ENCODE measurements at places on chromosomes 2 and 18. TPM values are rescaled to one million over a fixed set of nuclear protein-coding genes. Genes with fewer than 3 reads are reported as not detected.

The GKN1 gene
- not detected for total RNA-seq

The BBS5 gene
- 3.3 TPM for total RNA-seq

The DSG3 gene
- not detected for total RNA-seq

The ABCG5 gene
- total RNA-seq, result not detected

The MROH2A gene
- total RNA-seq, result not detected

The AMER3 gene
- total RNA-seq, result 0.32 TPM

The SP5 gene
- 0.41 TPM for total RNA-seq

The YIPF4 gene
- total RNA-seq, result 15.7 TPM

The TBR1 gene
- total RNA-seq, result not detected

- DNase-seq, result no peak
Measured at GRCh38 chr18:7727361-7728076, 160.4 kb downstream of the PTPRM start.

DNA sequence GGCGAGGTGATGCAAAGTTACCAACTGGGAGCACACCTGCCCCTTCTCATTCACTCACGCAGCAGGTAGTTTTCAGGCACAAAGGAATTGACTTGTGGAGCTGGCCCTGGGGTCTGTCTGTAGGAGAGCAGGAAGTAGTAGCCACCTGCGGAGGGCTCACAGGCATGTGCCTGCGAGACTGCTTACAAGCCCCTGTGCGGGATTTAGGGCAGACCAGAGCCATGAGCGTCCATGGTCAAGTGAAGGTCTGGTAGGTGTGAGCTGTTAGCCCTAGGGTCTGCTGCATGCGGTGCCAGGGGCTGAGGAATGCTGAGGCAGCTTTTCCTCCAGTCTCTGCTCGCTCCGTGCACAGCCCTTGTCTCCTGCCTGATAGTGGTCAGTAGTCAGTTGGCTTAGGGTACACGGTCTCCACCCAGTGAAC, 18.9 kb downstream of the INPP4A start:
- no peak for DNase-seq

GRCh38 chr2:84838434-84839145, 42.3 kb downstream of the TRABD2A start:
- DNase-seq, result no peak

- DNase-seq, result no peak
Measured at GRCh38 chr2:178718283-178718682, 88.9 kb downstream of the TTN start.

- DNase-seq, result peak; percentile 41
Measured at GRCh38 chr2:7014174-7014640, 97.0 kb downstream of the RNF144A start.

GRCh38 chr18:65943268-65943667, 192.5 kb downstream of the CDH7 start:
- DNase-seq, result no peak

DNA sequence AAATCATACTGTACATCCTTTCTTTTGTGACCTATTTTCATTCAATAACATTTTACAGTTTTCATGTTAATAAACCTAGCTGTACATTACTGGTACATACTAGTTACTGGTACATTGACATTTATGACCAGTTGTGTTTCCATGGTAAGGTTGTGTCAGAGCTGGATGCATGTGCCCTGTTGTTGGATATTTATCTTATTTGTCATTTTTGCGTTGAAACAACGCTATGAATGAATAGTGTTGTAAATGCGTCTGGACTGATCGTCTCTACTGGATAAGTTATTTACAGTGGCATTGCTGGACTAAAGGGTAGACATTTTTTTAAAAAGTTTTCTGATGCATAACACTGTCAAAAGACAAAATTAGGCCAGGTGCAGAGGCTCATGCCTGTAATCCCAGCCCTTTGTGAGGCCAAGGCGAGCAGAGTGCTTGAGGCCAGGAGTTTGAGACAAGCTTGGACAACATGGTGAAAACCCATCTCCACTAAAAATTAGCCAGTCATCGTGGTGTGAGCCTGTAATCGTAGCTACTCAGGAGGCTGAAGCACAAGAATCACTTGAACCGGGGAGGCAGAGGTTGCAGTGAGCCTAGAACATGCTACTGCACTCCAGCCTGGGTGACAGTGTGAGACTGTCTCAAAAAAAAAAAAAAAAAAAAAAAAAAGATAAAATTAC, 40.2 kb downstream of the MCFD2 start:
- DNase-seq, result no peak

DNA sequence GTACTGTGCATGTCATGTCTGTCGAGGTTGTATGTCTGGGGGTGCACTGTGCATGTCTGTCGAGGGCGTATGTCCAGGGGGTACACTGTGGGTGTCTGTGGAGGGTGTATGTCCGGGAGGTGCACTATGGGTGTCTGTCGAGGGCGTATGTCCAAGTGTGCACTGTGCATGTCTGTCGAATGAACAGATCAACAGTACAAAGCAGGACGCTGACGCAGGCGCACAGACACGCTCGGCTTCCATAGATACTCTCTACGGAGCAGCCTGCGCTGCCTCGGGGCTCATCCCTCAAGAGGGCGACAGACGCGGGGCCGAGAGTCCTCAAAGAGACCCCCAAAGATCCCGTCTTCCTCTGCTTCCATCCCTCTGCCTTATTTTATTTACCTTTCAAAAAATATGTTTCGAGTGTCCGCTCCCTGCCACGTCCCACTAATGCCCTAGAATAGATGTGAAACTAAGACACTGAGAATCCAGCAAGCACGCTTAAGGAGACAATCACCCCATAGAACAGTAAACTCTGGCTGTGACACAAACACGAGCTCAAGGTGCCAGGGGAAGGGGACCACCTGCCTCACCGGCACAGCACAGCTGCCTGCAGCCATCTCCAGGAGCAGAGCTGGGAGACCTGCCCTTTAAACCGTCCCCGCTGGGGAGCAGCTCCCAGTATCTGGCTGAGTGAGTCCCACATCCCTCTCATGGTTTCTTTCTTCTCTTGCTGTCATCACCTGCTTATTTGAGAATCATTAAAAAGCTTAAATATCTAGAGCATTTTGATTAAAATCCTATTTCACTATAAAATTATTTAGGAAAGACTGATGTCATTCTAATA, 250.5 kb upstream of the MYT1L start:
- DNase-seq, result no peak

DNA sequence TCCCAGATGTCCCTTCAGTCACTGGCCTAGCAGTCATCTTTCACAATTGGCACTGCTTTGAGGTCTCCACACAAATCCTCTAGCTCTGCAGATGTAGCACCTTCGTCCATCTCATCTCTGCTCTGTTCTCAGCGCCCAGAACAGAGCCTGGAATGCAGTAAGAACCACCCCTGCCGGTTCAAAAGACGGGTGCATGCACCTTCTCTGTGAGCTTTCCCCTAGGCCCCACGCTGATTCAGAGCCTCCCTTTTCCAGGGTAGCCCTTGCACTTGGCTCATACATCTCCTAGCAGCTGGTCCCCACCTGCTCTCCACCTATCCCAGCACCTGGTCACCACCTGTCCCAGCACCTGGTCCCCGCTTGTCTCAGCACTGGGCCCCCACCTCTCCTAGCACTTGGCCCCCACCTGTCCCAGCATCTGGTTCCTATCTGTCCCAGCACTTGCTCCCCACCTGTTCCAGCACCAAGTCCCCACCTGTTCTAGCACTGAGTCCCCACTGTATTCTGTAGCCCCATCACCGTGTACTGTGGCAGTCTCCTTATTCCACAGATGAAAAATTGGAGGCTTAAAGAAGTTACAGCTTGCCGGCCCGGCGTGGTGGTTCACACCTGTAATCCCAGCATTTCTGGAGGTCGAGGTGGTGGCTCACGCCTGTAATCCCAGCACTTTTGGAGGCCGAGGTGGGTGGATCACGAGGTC, 4.7 kb upstream of the KCNF1 start:
- DNase-seq, result no peak

GRCh38 chr2:235595422-235596010, 101.7 kb downstream of the AGAP1 start:
- DNase-seq, result peak; percentile 76

- no peak for DNase-seq
Measured at GRCh38 chr2:127776122-127776780, 34.7 kb downstream of the WDR33 start.

DNA sequence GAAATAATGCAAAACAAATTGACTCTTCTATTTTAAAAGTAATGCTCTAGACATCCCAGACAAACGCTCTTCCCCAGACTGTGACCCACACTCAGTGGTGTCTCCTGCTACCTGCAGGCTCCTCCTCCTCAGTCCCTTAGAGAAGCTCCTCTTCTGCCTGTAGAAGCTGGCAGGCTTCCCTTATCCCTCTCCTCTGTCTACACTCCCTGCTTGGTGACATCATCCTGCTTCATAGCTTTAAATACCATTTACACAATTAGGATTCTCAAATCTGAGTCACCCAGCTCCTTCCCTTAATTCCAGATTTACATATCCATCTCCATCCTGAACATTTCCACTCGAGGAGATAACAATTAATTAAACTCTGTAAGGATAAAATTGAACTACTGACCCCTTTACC, 167.9 kb downstream of the FBXO15 start:
- no peak for DNase-seq

- no peak for DNase-seq
Measured at GRCh38 chr2:112137516-112138158, 548 bp upstream of the FBLN7 start.

DNA sequence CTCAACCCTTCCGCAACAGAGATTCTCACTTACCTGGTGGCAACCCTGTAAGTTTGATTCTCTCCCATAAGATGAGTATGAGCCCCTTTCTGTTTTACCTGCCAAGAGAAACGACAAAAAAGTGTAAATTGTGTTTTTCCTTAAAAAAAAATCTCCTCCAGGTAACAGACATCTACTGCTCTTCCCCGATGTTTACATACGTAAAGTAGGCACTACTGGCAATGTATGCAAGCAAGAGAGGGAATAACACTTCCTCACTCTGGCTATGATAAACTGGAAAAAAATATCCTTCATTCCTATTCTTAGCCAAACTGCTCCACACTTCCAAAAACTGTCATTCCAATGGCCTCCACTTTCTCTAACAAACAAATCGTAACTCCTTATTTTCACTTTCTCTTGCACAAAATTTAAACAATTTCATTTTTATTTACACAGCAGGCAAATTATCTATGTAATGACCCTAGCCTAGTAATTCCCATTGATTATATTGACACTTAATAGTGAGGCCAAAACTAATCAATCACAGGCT, 184.5 kb downstream of the TCF4 start:
- DNase-seq, result no peak

- peak; percentile 5 for DNase-seq
Measured at GRCh38 chr2:233816771-233817170, 37.6 kb downstream of the HJURP start.

DNA sequence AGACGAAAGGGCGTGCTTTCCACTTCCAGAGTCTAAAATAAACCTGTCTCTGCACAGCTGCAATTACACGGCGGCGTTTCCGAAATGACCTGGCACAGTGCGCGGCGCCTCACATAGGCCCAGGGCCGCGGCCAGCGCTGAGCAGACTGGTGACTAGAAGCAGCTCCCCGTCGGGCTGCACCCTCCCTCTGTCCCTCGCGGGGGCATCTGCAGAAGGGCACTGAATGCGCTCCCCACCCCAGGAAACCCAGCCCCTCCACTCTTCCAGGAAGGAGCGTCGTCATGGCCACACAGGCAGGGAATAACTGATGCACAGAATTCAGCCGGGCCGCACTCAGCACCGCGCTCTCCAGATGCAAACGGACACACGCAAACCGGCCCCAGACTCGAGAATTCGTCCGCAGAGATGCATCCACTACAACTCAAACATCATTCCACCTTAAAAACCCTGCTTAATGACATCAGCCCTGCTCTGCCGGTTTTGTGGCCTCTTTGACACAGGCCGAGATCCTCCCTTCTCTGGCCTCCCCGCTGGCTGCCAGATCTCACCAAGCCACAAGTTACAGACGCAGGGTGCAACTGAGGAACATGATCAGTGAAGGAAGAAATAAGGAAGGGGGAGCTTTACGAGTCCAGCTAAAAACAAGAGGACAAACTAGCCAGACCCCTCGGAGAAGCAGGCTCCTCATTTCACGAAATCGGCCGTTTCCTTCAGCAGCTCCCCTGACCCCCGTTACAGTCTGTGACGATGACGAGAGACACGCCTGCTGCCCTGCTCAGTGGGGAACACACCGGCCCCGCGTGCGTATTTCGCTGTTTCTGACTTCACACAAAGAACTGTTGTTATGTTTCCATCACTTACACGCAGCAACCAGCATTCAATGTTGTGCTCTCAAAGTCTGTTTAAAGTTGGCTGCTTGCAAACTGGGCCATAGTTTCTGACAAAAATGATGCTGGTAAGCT, 40.2 kb downstream of the MBP start:
- no peak for DNase-seq

DNA sequence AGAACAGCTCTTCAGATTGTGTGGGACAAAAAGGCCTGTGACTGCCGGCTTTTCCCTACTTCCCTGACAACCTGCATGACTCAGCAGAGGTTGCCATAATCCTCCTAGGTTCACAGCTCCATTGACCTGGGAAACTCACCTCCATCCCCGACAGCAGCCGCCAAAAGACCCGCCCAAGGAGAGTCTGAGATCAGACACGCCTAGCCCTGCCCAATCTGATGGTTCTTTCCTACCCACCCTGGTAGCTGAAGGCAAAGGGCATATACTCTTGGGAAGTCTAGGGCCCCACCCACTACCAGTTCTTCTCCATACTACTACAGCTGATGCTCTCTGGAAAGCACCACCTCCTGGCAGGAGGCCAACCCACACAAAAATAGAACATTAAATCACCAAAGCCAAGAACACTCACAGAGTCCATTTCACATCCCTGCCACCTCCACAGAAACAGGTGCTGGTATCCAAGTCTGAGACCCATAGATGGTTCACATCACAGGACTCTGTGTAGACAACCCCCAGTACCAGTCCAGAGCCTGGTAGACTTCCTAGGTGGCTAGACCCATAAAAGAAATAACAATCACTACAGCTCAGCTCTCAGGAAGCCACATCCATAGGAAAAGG, 140.6 kb downstream of the NETO1 start:
- DNase-seq, result no peak

GRCh38 chr2:238851761-238852160, 3.9 kb downstream of the TWIST2 start:
- no peak for DNase-seq

- no peak for DNase-seq
Measured at GRCh38 chr2:88874063-88874657, 182.7 kb downstream of the RPIA start.

DNA sequence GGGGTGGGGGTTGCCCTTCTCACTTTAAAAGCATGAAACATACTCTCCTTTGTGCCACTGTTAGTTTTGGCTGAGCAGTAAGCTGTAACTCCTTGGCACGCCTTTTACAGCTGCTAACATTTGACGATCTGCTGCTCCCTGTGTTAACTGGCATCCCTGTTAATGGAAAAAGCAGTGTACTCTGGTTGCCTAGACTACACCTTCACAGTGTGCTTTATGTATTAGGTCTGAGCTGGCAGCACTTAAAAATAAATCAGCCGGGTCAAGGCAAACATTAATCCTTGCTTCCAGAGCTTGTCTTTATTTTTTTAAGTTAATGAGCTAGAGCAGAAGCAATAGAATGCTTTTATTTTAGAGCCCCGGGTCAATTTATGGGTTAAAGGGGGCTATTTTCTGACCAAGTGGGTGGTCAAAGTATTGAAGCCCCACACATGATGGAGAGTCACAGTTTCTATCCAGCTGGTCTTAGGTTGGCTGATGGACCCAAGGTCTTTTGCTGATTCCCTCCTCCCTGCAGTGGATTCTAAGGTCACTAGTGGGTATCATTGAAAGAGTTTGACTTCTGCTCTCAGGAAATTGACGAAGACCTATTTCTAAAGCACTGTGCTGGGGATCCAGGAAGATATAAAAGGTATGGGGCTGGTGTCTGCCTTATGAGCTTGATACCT, 54.5 kb downstream of the CFAP221 start:
- DNase-seq, result no peak

Data from transverse colon (tissue), 4 donors.